Coronary artery (tissue), 2 donors: ENCODE measurements at places on chromosomes 2 and 18.

DNA sequence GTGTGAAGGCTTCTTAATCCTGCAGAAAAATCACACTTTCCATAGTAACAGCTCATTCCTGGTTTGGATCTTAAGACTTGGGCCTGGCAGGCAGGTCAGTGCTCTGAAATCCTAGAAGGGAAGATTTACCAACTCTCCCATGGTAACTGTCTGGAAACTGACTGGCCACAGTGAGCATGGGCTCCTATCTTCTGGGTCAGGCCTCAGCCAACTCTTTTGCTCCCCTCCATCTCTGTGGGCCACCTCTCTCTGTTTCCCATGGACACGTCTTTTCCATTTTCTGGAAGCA, 86.7 kb downstream of the ACAA2 start:
- DNase-seq: no peak

DNA sequence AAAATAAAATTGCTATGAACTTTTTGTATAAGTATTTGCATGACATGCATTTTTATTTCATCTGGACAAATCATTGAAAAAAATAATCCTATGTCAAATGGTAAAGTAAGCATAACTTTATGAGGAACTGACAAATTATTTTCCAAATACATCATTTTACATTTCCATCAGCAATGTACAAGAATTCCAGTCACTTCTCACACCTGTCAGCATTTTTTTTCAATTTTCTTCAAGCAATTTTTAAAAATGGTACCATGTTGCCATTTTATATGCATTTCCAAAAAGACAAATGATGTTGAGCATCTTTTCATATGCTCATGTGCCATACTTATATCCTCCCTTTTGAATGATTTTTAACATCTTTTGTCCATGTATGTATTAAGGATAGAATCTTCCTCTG, 961.7 kb upstream of the PIK3C3 start:
- DNase-seq: no peak

- peak; percentile 91 for DNase-seq
Measured at GRCh38 chr2:218398437-218399390, 954 bp upstream of the CTDSP1 start.

DNA sequence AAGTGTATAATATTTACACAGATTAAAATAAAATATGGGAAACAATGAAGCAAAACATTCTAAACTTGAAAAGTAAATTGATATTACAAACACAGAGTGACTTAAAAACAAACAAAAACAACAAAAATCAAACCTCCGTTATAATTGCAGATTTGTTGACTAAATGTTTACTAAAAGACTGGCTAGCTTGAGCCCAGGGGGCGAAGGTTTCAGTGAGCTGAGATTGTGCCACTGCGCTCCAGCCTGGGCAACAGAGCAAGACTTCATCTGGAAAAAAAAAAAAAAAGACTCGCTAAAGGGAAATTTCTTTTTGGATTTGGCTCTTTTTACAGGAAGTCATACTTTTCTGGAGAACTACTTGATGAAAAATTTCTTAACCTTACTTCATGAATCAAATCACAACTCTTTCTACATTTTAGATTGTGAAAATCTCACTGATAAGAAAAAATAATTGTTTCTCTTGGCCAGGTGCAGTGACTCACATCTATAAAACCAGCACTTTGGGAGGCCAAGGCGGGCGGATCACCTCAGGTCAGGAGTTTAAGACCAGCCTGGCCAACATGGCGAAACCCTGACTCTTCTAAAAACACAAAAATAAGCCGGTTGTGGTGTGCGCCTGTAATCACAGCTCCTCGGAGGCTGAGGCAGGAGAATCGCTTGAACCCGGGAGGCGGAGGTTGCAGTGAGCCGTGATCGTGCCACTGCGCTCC, 9.7 kb downstream of the TFPI start:
- DNase-seq: no peak

DNA sequence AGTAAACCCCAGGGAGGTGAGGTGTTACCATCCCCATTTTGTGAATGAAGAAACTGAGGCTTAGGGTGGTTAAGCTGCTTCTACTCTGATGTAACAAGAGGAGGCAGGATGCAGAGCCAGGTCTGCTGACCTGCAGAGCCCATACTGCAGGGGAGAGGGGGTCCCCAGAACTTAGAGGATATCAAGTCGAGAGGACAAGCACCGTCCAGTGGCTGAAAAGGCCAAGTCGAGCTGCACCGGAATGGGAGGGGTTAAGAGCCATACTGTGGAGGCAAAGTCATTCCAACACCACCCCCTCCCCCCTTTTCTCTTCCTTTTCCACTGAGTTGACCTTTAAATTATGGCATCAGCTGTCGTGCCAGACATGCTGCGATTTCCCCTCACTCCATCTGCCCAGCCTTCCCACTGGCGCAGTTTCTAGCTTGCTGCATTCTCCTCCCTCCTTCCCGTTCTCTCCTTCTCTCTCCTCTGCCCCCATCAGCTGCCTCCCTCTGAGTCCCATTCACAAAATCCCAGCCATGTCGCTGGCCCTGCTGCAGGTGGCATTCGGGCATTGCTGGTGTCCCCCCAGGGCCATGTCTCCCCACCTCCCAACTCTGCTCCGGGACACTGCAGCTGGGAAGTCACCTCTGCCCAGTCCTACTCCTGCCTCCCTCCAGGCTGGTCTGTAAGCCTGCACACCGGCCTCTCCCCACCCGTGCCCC, 346.9 kb downstream of the DYSF start:
- DNase-seq: peak; percentile 54

DNA sequence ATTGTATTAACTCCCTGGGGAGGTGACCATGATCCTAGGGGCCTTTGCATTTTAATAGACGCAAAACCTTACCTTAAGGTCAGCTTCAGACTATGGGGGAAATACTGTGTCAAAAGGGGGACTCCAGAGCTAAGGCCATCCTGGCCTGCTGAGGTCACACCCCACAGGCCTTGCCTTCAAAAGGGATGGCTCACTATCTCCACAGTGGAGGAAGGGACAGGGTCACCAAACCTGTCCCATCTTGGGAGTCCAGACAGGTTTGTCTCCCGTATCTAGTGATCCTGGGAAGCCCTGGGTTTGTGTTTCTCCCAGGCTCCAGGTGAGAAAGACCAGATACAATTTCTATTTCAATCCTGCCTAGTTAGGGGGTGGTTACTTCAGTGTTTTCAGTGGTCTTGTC, 24.9 kb downstream of the CAPN14 start:
- peak; percentile 46 for DNase-seq

GRCh38 chr18:72672364-72673184, 128.4 kb upstream of the CBLN2 start:
- DNase-seq: no peak

DNA sequence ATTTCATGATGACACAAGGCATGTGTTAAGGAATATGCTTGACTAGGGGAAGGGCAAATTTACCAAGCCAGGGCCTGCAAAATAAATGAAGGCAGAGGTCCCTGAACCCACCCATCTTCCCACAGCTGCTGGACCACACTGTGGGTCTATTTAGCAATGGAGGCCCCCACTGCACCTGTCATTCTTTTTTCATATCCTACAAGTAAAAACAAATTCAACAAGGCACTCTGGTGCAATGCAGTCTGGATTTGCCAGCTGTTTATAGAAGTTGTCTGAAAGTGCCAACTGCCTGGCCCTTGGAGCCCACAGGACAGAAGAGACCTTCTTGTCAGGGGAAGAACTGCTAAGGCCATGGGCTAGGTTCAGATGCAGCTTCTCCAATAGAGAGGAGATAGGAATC, 112.8 kb upstream of the ATL2 start:
- no peak for DNase-seq

DNA sequence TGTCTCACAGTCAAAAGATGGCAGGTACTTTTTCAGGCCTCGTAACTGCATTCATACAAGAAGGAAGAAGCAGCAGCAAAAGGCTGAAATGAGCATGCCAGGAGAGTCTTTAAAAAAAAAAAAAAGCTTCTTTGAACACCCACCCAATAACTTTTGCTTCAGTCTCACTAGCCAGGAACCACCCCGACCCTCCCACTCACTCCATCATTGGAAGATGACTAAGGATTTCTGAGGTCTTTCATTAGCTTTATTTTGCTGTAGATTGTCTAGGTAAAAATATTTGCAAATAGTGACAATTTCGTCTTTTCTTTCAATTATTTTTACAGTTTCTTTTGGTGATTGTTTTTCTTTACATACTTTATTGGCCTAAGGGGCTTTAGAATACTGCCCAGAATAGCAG, 37.9 kb downstream of the RBBP8 start:
- DNase-seq: no peak

- no peak for DNase-seq
Measured at GRCh38 chr2:173400760-173401159, 46.1 kb downstream of the CDCA7 start.

GRCh38 chr18:79379251-79379905, 16.4 kb upstream of the NFATC1 start:
- DNase-seq: no peak

DNA sequence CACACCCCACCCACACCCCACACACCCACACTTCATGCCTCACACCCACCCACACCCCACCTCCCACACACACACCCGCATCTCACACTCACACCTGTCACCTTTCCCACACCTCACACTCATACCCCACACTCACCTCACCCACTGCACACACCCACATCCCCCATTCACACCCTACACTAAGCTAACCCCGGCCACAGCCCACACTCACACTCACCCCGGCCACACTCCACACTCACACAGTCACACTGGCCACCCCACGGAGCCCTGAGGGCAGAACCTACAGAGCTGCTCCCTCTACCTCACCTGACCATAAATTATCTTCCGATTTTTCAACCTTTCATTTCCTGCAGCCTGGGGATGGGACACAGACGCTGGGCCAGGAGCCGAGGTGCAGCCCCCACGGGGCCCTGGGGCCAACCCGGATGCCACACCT, 241.3 kb downstream of the HDAC4 start:
- DNase-seq: peak; percentile 56

GRCh38 chr18:49241852-49242251, 218.6 kb downstream of the DYM start:
- no peak for DNase-seq
